Prostate gland (tissue), 2 donors: ENCODE measurements at places on chromosomes 1 and 21. TPM values are rescaled to one million over a fixed set of nuclear protein-coding genes. Genes with fewer than 3 reads are reported as not detected.

DNA sequence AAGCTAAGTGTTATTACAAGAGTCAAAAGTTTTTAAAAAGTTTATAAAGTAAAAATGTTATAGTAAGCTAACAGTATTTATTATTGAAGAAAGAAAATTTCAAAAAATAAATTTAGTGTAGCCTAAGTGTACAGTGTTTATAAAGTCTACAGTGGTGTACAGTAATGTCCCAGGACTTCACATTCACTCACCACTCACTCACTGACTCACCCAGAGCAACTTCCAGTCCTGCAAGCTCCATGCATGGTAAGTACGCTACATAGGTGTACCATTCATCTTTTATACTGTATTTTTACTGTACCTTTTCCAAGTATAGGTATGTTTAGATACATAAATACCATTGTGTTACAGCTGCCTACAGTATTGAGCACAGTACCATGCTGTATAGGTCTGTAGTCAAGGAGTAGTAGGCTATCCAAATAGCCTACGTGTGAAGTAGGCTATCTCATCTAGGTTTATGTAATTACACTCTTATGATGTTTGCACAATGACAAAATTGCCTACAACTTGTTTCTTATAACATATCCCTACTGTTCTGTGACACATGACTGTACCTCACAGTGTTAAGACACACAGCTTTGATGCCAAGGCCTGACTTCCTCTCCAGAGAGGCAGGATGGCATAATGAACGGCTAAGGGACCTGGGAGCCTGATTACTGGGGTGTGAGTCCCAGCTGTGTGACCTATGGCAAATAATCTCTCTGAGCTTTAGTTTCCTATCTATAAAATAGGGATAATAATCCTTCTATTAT lies 12.7 kb downstream of the DHCR24 start:
- DNase-seq, result no peak

The MCOLN2 gene
- total RNA-seq, result 1.1 TPM

DNA sequence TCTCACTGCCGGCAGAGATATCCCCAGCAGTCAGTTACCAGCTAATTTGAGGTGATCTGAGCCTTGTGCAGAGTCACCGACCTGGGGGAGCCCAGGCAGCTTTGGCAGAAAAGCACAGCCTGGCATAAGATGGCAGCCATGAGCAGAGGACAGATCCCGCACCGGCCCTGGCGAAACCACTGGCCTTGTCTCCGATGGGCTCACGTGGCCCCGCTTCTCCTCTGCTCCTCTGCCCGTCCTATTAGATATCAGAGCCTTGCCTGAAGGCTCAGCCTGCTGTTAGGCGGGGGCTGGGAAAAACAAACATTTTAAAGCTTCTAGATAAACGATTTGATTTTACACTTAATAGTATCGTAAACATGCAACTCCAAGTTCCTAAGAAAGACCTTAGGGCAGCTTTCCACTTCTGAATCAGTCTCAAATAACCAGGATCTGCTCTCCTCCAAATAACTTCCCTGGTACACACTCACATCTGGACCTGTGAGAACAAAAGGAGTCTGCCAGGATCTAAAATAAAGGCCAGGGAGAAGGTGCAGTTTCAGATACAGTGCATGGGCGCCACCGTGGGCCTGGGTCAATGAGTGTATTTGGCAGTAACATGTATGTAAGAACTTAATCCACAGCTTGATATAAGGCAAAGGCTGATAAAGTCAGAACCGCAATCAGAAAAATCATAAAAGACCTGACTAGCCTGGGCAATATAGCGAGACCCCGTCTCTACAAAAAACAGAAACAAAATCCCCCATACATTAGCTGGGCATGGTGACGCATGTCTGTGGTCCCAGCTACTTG lies 10.0 kb downstream of the EDARADD start:
- DNase-seq, result peak; percentile 15

The LCE1A gene
- not detected for total RNA-seq

GRCh38 chr1:224256640-224257039 lies 73.3 kb downstream of the NVL start:
- DNase-seq, result no peak

The NGF gene
- 1.1 TPM for total RNA-seq

DNA sequence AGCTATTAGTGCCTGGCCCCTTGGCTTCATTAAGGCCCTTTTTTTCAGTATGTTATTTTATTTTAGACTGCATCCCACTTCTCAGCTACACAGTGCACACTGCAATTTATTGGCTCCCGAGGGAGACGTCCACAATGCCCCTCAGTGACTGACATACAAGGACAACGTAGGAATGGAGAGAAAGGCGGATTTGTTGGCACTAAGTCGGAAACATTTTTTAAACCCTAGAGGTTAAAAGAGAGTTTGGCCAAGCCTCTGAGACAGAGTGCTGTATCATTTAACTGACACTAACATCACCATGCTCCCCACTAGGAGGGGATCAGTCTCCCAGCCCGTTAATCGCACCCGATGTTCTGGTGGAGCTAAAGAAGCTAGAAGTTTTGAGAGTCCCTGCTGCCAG lies 45.7 kb upstream of the FOXD3 start:
- DNase-seq, result no peak

DNA sequence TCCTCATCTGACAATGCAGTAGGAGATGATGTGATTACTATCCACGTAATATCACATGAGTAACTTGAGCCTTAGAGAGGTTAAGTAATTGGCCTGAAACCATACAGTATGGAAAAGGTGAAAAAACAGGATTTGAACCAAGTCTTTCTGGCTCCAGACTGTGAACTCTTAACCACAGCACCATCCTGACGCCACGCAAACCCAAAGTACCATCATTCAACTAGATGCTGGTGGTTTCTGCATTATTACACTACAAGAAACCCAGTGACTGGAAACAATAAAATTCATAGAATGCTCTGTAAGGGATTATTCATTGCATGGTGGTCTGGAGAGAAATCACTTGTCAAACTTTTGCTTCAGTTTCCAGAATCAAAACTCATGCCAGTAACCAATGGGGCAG lies 90.7 kb downstream of the MAB21L3 start:
- DNase-seq, result no peak

- DNase-seq, result no peak
These were observed 362.8 kb upstream of the PLXNA2 start for GRCh38 chr1:208606959-208607358.

- no peak for DNase-seq
These were observed 228.9 kb downstream of the TNR start for GRCh38 chr1:175514387-175514953.

GRCh38 chr1:30325999-30326398 lies 397.4 kb downstream of the MATN1 start:
- DNase-seq, result no peak

DNA sequence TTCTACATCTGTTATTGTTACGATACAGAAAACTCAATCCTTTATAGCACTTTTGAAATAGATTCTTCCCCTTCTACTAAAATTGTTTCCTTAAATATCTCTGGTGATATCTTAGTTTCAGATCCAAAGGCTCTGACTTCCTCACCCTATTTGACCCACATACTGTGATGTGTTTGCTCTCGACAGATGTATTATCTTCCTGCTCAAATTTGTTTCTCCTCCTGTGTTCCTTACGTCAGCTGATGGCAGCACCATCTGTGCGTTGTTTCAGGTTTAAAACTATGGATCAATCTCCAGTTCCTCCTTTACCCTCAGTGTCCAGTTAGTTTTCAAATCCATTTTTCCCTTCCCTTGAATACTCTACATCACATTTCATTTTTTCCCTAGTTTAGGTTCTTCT lies 274.4 kb downstream of the RYR2 start:
- DNase-seq, result no peak

DNA sequence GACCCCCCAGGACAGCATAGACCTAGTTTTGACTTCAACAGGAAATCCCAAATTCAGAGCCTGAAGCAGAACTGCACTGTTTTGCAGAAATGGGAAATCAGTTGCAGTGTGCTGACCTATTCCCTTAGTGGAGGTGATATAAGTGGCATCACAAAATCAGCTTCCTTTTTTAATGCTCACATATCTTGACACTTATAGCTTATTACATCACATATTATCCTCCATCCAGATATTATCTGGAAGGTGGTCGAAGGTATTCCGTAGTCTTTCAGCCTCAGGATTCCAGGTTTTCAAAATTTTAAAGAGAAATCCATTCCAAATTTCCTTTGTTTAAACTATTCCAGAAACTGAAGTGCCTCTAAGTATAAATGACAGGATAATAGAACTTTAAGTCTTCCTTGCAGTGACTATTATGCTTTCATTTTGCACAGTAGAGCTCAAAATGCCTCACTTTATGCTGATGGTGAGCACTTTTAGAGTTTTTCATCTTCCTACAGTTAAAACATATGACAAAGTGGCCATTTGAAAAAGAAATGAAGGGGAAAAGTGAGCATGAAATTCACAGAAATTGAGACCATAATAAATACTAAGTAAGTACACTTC lies 106.4 kb upstream of the DPYD start:
- no peak for DNase-seq

- no peak for DNase-seq
These were observed 503.2 kb upstream of the CAMK1G start for GRCh38 chr1:209080170-209080781.

- no peak for DNase-seq
These were observed 8.1 kb upstream of the LRRC71 start for GRCh38 chr1:156912310-156912709.

The RPTN gene
- total RNA-seq, result not detected

The CFHR2 gene
- not detected for total RNA-seq
